ENCODE measurements at places on chromosomes 2 and 18.

GRCh38 chr2:68031542-68032160, 31.2 kb downstream of the C1D start:
- DNase-seq: peak; percentile 42

- no peak for DNase-seq
These were observed 41.5 kb upstream of the APCDD1 start for GRCh38 chr18:10412933-10413332.

DNA sequence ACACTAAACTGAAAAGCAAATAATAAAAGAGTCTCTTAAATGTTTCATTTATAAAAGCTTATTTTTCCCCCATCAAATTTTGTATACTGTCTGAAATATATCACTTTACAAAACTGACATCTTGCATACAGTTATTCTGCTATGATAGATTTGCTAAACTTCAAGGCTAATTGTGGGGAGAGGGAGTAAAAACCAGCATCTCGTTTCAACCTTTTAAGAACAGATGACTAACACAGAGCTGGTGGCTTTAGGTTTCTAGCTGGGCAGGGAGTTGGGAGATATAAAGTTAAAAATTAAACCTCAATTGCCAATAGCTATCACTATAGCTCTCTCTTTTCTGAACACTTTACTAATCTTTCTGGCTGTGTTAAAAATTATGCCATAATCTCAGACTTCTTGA, 23.5 kb downstream of the C1D start:
- DNase-seq: no peak

- no peak for DNase-seq
These were observed 224.9 kb downstream of the INSIG2 start for GRCh38 chr2:118312969-118313756.

- DNase-seq: no peak
These were observed 193.4 kb downstream of the SOX11 start for GRCh38 chr2:5885451-5886173.

- no peak for DNase-seq
These were observed 22.5 kb upstream of the MTA3 start for GRCh38 chr2:42545841-42546390.

- no peak for DNase-seq
These were observed 29.2 kb upstream of the UXS1 start for GRCh38 chr2:106223347-106223746.

GRCh38 chr2:121019071-121019470, 265.9 kb downstream of the TFCP2L1 start:
- no peak for DNase-seq

- no peak for DNase-seq
These were observed 172.8 kb upstream of the FOSL2 start for GRCh38 chr2:28219758-28220368.

DNA sequence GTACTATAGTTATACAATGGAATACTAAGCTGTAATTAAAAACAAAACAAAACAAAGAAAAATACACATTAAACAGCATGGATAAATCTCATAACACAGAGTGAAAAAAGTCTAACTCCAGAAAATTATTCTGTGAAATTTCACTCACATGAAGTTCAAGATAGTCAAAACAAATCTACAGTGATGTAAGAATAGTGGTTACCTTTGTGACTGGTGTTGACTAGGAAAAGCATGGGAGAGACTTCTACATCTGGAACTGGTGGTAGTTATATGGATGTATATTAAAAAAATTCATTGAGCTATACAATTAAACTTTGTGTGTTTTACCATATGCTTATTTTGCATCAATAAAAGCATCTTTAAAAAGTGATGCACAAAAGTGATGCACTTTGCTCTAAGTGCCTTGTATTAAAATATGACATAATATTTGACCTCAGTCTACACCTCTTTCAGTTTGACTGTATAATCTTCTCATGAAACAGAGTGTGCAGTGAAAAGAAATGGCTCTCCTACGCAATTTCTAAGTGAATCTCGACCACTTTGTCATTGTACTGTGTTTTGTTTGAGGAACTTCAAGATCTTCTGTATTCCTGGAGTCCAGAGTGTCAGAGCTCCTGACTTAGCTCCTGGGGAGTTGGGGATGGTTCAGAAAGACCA, 28.0 kb downstream of the STAT4 start:
- no peak for DNase-seq

DNA sequence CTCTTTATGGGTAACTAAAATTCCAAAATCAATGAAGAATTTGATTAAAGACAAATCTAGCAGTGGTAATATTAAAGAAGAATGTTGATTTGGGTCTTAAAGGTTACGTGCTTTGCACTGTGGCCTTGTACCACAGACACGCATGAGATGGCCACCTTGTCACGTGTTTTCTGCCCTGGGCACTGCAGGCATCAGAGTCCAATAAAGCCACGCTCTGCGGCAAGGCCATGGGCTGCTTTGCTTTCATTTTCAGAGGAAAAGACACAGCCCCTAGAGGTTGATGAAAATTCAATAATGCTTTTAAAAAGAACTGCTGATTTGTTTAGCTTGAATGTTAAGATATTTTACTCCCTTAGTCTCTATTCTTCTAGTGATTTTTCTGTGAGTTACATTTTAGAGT, 30.4 kb downstream of the AOX1 start:
- DNase-seq: peak; percentile 38

GRCh38 chr18:3529601-3530000, 79.6 kb downstream of the TGIF1 start:
- DNase-seq: no peak

DNA sequence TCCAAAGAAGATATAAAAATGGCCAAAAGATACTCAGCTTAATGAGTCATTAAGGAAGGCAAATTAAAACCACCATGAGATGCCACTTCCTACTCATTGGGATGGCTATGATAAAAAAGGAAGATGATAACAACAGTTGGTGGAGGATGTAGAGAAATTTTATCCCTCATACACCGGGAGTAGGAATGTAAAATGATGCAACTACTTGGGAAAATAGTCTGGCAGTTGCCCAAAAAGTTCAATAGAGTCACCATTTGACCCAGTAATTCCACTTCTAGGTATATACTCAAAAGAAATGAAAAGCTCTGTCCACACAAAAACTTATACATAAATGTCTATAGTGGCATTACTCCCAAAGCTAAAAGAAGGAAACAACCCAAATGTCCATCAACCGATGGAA, 10.1 kb upstream of the SULT1C2 start:
- DNase-seq: no peak

DNA sequence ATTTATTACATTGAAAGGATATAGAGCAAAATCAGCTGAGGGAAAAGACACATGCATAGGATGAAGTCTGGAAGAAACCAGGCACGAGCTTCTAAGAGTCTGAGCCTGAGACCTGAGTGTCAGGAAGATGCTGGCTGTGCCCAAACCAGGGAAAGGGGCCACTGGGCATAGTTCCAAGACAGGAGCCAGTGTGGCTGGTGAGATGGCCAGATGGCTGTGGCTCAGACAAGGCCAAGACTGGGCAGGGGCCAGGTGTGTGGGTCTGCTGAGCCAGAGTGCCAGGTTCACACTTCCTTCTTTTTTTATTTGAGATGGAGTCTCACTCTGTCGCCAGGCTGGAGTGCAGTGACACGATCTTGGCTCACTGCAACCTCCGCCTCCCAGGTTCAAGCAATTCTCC, 95.5 kb upstream of the ATG16L1 start:
- DNase-seq: no peak

DNA sequence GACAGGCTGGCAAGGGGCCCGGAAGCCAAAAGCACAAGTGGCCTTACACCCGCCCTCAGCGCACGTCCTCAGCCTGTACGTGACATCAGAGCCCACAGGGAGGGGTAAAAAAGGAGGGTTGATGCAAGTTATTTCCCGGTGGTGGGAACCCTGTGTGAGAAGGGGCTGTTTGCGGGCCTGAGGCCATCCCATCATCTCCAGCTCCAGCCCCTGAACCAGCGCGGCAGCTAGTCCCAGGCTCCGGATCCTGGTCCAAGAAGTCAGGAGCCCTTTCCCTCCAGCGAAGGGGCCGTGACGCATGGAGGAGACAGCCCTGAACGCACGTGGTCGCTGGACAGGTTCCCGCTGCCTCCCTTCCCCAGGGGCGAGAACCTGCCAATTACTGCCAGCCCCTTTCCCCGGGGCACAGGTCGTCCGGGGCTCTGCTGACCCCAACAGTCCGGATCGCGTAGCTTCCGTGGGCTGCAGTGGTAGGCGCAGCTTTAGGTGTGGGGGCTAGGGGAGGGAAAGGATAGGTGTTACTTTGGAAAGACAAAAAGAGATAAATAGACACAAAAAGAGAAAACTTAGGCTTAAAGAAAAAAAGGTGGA, 1.3 kb upstream of the LRP2 start:
- DNase-seq: peak; percentile 41

DNA sequence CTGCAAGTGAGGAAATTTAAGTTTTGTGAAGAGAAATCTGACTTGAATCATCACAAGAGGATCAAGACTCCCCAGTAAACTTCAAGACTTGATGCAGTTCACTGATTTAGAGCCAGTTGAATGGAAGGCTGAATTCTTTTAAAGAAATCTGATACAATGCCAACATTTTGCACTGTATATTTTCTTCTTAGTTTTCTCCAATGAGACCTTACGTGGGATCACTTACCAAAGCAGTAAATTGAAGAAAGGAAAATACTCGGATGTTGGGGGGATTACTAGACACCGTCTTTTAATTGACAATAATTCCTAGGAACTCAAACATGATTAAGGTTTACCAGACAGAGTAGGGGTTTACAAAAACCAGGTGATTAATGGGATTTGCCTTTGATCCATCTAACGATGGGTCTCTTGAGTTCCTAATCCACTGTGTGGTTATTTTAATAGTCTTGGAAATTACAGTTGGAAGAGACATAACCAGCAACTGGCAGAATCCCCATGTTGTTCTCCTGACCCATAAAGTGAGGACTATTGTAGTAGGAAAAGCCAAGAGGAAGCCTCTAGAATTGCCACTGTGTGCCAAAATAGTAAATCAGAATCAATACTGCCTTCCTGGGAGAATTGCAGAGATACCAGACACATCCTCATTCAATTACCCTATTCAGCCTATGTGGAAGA, 354.5 kb downstream of the PID1 start:
- DNase-seq: no peak

DNA sequence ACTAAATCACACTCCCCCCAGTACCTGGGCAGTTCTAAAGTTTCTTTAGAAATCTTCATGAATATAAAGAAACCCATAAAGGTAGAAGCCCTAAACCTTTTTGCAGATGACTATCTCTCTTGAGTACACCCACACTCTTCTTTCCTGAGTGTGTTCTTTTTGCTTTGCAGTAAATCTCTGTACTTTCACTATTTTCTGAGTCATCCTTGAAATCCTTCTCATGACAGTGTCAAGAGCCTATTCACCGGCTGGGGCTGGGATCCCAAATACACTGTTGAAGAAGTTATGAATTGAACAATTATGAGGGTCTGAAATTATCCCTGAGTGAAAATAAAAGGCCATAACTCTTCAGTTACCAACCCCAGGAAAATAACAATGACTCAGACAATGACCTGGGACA, 133.9 kb upstream of the CCDC195 start:
- DNase-seq: no peak

DNA sequence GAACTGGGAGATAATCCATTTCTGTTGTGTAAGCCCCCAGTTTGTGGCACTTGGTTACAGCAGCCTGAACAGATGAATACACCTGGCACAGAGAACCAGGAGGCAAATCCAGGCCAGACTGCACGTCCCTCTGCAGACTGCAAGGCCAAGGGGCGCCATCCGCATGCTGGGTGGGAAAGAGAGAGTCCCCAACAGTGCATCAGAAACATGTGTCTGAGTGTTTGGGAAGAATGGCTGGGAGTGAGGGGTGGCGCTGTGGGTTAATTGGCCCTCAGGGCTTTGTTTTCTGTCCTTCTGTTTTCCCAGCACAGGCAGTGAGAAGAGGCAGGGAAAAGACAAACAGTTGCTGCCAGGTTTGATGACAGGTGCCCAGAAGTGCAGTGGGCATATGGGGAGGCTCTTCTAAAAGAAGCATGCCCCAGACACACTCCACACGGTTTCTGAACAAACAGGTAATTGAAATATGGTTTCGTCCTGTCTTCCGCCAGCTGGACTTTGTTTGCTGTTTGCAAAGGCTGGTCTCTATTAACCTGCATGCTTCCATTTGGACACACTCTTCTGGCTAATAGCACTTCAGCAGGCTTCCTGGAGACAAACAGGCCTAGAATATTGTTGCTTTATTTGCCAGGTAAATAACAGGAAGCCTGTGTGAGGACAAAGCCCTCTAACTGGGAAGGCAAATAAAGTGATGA, 43.4 kb upstream of the SEC11C start:
- DNase-seq: no peak

DNA sequence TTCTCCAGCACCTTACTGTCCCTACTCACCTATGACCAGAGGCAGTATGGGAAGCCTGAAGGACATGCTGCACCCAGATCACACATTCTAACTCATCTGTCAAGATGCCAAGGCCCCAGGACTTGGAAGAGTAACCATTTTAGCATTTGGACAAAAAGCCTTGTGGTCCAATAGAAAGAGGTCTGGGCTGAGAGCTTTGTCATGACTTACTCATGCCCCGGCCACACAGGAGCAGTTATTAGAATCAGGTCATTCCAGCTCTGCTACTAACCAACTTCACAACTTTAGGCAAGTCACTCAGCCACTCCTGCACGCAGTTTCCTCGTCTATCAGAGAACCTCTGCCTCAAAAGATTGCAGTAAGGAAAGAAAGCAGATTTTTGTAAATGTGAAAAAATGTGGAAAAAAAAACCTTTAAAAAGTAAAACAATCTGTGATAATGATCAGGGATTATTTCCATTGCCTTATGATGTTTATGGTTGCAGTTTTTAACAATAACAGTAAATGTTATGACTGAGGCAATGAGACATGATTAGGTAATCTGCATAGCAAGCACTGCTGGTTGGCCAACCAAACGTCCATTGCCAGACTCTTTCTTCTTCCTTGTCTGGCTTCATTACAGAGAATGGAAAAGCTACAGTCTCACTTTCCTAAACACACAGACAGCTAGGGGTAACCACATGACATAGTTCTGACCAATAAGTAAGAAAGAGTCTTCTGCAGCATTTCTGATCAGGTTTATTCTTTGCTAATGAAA, 255.4 kb upstream of the CHAC2 start:
- no peak for DNase-seq

DNA sequence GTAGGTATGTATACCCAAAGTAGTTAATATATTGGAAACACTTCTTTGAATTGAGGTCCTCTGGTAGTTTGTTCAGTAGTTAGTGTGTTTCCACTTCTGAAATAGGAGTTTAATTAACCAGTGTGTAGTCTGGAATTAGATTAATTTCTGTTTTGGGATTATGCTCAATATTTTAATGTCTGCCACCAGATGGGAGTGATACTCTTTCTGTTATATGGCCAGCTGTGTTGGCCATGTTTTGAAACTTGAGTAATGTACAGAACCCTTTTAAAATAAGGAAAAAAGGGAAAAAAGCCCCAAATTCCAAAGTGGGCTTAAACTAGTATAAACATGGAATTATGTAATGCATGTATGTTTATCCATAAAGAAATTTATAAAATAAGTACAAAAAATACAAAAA, 147.7 kb downstream of the CTNNA2 start:
- no peak for DNase-seq

DNA sequence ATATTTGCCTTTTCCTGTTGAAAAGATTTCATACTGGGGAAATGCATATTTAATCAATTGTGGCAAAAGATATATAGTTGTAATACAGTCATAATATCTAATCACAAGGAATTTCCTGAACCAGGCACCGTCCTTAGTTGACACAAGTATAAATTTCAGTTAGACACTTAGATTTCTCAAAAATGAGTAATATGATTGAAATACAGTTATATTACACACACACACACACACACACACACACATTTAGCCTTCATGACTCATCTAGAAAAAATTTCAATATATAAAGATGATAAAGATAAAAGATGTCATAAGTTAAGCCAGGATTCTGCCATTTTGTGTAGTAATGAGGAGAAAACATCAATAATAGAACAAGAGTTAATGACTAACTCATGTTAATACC, 258.4 kb upstream of the ZNF804A start:
- DNase-seq: no peak
